ENCODE measurements at places on chromosomes 12 and 14.
A peak's percentile ranks its signal among the peaks of the same experiment; 100 is the strongest.

DNA sequence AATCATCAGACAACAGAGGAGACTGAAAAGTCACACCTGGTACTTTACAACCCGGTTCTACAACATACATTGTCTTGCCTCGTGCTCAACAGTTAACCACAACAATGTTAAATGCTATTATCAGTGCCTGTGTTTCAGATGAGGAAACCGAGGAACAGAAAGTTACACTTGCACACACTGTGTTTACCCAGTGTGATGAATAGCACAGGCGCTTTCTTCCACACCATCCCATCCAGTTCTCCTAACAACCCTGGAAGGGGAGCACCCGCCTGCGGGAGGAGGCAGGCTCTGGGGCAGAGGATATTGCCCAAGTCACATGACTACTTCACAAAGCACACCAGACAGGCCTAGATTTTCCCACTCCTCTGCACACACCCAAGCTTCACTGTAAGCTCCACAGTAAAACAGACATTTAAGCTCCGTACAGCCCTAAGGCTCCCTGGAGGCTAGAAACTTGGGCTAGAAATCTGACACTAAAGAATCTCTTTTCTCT, 21.8 kb downstream of the NCKAP5L start:
- no peak for DNase-seq

- no peak for DNase-seq
These were observed 39.5 kb downstream of the VWF start for GRCh38 chr12:6084969-6085450.

DNA sequence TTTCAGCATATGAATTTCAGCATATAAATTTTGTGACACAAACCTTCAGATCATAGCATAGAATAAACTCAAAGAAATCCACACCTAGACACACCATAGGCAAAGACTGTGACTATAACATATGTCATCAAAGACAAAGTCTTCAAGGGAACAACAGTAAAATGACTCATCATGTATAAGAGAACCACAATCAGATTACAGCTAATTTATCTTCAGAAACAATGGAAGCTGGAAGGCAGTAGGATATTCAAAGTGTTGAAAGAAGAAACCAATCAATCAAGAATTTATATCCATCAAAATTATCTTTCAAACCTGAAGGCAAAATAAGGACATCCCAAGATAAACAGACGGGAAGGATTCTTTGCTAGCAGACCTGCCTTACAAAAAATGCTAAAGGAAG, 29.0 kb downstream of the DLK1 start:
- DNase-seq: no peak

DNA sequence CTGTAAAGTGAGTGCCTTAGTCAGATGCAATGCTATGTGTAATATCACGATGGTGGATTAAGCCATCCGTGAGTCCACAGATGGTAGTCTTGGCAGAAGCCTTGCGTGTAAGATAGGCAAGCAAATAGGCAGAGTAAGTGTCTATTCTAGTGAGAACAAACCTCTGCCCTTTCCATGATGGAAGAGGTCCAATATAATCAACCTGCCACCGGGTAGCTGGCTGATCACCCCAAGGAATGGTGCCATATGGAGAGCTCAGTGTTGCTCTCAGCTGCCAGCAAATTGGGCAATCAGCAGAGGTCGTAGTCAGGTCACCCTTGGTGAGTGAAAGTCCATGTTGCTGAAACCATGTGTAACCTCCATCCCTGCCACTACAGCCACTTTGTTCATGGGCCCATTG, 371.2 kb upstream of the LRFN5 start:
- no peak for DNase-seq

- DNase-seq: no peak
These were observed 31.4 kb downstream of the NUBPL start for GRCh38 chr14:31592631-31593030.

GRCh38 chr12:110582276-110583136, 612 bp downstream of the PPTC7 start:
- DNase-seq: no peak

DNA sequence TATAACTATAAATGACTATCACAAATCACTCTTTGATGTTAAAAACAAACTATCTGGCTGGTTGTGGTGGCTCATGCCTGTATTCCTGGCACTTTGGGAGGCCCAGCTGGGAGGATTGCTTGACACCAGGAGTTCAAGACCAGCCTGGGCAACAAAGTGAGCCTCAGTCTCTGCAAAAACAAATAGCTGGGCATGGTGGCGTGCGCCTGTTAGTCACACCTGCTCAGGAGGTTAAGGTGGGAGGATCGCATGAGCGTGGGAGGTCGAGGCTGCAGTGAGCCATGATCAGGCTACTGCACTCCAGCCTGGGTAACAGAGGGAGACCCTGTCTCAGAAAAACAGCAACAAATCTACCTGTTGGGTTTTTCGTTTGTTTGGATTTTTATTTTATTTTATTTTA, 5.4 kb downstream of the TXNRD1 start:
- DNase-seq: no peak

- DNase-seq: no peak
These were observed 950.4 kb upstream of the LRFN5 start for GRCh38 chr14:40656311-40656710.

- DNase-seq: no peak
These were observed 55.3 kb downstream of the ARMH4 start for GRCh38 chr14:58096731-58097130.

DNA sequence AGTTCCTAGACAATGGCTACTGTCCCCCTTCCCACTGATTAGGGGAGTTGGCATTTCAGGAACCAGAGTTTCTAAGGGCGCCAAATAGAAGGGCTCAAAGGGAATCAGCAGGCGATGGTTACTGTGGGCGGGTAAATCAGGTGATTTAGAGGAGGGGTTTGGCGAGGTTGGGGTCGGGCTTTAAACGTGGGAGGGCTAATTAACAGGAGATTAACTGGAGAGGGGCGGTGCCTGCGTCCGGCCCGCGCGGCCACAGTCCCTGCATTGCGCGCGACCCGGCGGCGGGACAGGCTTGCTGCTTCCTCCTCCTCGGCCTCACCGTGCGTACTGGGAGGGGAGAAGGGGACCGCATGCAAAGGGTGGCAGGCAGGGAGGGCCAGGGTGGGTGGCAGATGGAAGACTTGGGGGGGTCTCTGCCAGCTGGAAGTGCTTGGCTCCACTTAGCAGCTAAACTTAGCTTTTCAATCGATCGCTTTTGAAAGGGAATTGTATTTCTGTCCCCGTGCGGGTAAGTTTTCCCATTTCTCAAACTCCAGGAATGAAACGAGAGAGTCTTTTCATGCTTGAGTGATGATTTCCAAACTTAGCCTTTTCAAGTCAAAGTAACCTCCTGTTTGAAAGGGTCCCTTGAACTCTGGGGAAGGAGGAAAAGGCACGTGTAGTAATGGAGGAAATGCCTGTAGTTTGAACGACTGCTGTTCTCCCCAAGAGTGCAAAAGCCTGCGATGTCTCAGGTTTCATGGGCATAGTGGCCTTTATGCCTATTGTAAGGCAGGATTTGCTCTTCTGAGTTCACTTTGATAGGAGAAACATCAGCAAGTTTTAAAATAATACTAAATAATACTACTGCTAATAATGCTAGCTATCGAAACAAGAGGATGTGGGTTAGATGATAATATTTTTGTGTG, at the start of gene MGST1:
MGST1 (plus strand) TSS at position 255 of the 908 bp plus-strand sequence. CDS start 6,608 bp downstream, outside the sequence.
- peak; percentile 33 for DNase-seq

DNA sequence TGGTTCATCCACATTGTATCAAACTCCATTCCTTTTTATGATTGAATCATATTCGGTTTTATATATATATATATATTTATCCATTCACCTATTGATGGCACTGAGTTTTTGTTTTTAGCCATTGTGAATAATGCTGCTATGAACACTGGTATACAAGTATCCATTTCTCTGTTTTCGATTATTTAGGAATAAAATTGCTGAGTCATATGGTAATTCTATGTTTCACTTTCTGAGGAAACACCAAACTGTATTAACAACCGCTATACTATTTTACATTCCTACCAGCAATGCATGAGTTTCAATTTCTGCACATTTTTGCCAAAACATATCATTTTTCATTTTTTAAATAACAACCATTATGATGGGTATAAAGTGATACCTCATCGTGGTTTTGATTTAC, 104.7 kb downstream of the C12orf42 start:
- no peak for DNase-seq

GRCh38 chr12:57576613-57577160, 14.3 kb upstream of the PIP4K2C start:
- DNase-seq: no peak

GRCh38 chr12:13000925-13001774, 1.1 kb upstream of the HEBP1 start:
- DNase-seq: peak; percentile 63

DNA sequence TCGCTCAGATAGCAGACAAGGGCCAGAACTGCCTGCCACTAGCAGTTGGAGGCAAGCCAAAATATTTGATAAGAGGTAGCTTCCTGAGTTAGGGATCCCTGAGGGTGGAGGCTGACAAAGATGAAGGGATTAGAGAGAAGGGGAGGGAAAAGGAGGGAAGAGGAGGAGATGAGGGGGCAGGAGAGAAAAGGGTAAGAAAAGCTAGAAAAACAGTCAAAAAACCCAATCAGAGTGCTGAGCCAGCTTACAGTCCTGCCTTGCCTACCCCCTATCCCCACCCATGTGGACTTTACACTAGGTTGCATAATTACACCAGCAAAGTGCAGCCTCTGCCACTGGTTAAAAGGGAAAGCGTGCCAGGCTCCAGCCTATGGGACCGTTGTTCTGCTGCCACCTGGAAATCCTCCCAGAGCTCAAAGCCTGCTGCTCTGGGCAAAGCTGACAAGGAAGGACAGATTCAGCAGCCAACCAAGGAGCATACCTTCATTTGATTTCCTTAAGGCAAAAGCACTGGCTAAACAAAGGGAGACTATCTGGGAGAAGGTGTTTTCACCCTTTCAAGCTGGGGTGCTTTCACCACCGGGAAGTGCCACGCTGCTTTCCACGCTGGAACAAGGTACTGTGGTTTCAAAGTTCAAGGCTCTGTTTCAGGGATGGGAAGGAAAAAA, 3.8 kb upstream of the NUMB start:
- peak; percentile 17 for DNase-seq

GRCh38 chr12:111120578-111120977, 200.2 kb upstream of the MYL2 start:
- no peak for DNase-seq

DNA sequence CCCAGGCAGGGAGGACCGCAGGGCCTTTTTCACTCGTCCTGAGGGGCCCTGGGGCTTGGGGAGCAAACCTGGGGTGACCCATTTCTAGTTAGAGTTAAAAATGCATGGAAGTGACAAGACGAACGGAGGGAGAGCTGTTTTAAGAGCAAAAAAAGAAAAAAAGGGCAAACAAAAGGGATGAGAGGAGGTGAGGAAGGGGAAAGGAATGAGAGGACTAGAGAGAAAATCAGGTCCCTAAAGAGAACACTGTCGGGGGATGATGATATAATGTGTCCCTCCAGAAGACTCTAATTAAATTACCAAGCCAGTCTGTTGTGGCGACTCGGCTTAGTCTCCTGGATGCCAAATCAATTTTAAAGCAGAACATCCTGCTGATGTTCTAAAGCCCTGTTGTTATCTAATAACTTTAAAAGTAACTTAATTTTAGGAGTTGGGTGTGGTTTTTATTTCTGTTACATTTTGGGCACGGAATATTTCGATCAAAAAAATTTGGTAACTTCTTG, 1.1 kb downstream of the ANO6 start:
- no peak for DNase-seq

GRCh38 chr14:58637040-58637390, 747 bp upstream of the DACT1 start:
- no peak for DNase-seq

DNA sequence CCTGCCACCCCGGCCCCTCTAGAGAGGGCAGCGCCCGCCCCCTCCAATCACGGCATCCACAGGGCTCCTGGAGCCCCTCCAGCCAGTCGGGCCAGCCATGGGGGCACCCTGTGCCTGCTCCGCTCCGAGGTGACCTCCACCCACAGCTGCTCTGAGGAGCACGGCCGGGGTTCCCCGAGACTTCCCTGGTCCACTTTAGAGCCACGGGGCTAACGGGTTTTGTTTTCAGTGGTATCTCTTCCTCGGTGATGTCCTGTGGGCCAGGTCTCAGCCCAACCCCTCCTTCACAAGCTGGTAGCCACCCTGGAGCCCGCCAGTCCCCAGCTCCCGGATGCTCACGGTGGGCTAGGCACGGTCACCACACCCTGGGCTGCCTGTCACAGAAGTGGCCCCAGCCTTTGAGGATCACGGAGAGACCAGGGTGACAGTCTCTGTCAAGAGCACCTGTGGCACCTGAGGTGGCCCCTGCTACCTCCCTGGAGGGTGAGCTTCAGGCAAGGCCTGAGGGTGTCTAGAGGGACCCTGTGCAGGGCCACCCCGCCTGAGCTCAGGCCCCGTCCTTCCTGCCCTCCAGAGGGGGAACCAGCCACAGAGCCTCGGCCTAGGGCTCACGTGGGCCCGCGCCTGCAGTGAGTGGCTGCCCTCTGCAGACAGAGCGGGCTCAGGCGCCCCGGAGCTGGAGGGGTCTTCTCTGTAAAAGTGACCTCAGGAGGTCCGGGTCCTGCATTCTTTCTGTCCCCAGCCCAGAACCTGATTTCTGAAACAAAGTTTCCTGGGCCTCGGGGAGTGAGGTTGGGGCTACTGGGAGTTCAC, 146.0 kb upstream of the C14orf180 start:
- DNase-seq: no peak

DNA sequence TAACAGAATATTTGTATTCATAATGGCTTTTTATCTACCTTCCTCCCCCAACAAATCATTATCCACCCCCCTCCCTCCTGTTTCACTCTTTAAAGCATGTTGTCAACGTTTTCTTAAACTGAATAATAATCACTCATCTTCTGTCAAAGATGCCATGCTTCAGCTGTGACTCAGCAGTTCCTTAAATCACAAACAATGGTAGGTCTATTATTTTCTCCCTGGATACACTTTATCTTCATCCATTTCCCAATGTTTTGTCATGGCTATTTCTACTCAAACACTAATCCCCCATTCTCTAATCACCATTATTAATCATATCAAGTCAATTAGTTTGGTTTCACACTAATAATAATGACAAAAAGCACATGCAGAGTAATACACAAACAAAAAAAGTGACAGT, 6.5 kb downstream of the CLEC12B start:
- no peak for DNase-seq

Measured in left renal cortex interstitium (tissue), 4 donors.